ENCODE measurements at places on chromosomes 5 and 9. TPM values are rescaled to one million over a fixed set of nuclear protein-coding genes. Genes with fewer than 3 reads are reported as not detected.
A peak's percentile ranks its signal among the peaks of the same experiment; 100 is the strongest.

GRCh38 chr5:74342948-74343682, 297.4 kb downstream of the ENC1 start:
- no peak for DNase-seq

DNA sequence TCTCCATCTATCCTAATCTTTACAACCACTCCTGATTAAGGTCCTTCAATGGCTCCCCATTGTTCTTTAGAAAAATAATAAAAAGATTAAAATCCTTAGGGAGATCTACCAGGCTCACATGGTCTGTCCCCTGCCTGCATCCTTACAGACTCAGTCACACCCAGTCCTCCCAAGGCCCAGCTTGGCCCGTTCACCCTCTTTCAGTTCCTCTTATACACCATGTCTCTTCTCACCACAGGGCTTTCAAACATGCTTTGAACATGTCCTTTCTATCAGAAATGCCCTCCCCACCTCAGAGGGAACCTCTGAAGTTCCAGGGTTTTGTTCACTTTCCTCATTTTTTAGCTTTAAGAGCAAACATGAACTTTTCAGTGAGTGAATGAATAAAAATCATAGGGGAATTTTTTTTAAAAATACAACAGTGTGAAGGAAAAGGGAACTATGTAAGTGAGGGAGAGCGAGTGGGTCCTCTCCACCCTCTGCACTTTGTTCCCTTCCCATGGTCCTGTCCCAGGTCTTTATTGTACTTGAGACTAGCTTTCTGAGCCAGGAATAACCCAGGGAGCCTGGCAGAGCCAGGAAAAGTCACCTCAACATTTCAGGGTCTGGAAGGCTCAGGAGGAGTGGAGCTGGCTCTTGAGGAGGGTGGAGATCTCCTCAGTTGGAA, 55.3 kb downstream of the TRPC7 start:
- no peak for DNase-seq

DNA sequence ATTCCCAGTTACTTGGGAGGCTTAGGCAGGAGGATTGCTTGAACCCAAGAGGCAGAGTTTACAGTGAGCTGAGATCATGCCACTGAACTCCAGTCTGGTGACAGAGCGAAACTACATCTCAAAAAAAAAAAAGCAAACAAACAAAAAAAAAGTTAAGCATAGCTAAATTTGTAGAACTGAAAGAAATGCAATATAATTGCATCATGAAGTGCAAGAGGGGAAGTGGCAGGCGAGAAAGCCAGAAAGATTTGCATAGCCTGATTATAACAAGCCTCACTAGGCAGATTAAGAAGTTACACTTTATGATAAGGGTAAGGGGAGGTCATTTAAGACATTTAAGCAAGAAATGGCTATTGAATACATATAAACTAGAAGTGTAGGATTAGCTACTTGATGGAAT, 187.1 kb downstream of the EDIL3 start:
- no peak for DNase-seq

- no peak for DNase-seq
Observed at GRCh38 chr9:76200315-76200714, 193.9 kb downstream of the RFK start.

DNA sequence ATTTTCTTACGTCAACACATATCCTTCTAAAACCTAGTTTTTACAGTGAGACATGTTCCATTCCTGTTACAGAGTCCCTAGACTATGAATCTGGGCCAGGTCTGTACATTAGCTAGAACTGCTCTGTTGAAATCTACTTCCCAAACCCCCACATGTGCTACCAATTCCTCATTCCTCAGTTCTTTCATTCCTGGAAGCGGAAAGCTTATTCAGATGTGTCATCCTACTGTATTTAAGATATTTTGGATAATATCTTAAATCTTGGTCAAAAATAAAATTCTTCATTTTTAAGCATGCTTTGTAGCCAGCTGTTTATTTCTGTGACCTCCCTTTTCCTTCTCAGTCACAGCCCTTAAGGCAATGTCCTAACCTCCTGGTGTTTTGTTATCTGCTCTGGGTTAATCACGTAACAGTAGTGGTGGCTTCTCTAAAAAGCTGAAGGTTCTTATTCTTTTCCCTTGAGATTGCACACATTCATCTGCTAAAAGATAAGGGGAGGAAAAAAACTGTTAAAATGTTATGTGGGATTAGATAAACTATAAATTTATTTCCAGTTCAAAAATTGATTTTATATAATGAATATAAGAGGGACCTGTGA, 35.6 kb downstream of the GLRX start:
- DNase-seq: no peak

- no peak for DNase-seq
Observed at GRCh38 chr5:66863243-66864170, 267.3 kb downstream of the MAST4 start.

GRCh38 chr9:128771745-128772519, at the start of gene ZER1:
Gene ZER1 (minus strand): TSS chr9:128771927. CDS start chr9:128755565, 16,362 bp downstream.
- DNase-seq: peak; percentile 99

DNA sequence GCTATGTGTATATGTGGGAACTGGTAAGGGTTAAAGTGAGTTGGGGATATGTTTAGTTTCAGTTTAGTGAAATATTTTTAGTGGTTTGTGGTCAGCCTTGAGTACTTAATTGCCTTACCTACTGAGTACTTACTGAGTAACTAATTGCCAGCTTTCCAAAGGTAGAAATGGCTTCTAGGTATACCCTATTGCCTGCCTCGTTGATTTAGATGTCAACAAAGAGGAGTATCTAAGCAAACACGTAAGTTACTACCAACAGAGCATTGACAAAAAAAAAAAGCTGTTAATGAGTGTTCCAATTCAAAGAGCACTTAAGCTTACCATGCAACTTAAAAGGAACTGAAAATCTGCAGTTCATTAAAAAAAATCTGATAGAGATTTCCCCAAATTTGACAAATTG, 8.8 kb downstream of the ATP10B start:
- DNase-seq: no peak

DNA sequence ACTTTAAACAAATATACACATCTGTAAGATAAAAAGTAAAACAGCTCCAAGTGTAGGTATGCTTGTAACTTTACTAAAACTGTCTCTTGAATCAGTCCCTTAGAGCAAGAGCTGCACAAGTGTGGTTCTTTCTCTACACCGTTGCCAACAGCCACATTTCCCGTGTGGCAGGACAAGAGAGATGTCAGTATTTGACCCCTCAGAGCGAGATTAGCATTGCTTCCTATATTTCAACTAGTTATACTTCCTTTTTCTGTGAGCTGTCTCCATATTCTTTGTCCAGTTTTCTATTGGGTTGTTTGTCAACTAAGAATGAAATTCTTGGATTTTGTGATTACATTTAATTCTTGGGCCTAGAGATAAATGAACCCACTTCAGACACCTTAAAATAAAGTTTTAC, 8.0 kb downstream of the PLIN2 start:
- no peak for DNase-seq

DNA sequence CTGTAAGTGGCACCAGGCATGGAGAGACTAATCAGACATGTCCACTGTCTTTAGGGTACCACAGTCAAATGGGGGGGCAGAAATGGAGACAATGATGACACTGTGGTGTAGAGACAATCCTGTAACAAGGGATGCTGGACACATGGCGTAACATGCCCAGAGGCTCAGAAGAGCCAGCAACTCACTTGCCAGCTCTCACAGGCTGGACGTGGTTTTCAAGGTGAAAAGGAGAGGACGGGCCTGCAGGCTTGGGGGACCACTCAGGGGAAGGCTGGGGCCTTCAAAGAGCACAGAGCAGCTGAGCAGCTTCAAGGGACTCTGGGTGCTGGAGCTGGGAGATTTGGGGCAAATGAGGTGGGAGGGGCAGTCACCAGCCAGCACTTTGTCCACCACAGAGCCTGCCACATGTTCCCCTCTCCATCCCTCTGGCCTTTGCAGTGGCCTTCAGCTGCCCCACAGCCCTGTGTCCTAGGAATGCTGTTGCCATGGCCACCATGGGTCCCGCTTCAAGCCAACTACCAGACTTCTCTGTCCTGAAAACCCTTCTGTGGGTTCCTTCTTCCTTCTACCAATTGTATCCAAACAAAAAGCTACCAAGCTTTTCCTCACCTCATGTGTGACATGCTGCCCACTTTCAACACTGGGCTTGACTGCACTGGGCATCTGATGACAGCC, 140.4 kb downstream of the GABBR2 start:
- DNase-seq: no peak

GRCh38 chr9:72156586-72156985, 7.3 kb downstream of the GDA start:
- DNase-seq: no peak

- DNase-seq: no peak
Observed at GRCh38 chr5:56264417-56265025, 31.4 kb upstream of the ANKRD55 start.

DNA sequence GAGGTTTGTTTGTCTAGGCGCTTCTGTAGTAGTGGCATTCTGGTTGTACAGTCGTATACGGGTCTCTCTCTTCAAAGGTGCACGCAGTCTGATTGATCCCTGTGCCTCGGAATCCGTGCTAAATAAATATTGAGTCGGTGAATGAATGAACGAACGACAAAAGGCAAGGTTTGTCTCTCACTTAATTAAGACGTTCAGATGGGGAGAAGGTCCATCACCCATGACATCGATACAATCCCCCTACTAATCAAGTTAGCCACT, 500 bp upstream of the CREBRF start:
- DNase-seq: no peak

GRCh38 chr5:112647428-112647827, 90.3 kb upstream of the APC start:
- no peak for DNase-seq

- peak; percentile 61 for DNase-seq
Observed at GRCh38 chr9:14692470-14693250, 572 bp downstream of the ZDHHC21 start.

Gene SLC27A4
- 19.2 TPM for total RNA-seq

Gene CERCAM
- 7.8 TPM for total RNA-seq

Gene ELOVL7
- total RNA-seq: 0.46 TPM

Gene SPINK6
- not detected for total RNA-seq

Gene IL13
- total RNA-seq: not detected

Gene CDC25C
- 0.24 TPM for total RNA-seq

Gene FAM221B
- not detected for total RNA-seq
